CD4-positive, alpha-beta memory T cell (primary cell): ENCODE measurements at places on chromosomes 12 and 14. TPM values are rescaled to one million over a fixed set of nuclear protein-coding genes. Genes with fewer than 3 reads are reported as not detected.

GRCh38 chr12:29176941-29177340 lies 27.9 kb downstream of the FAR2 start:
- no peak overlapping the region for H3K27ac ChIP-seq
- no peaks in the 10 kb centered on the region for H3K27me3 ChIP-seq
- H3K36me3 ChIP-seq = no peaks in the 10 kb centered on the region
- no peaks in the 10 kb centered on the region for H3K4me1 ChIP-seq
- H3K4me3 ChIP-seq = no peak overlapping the region

DNA sequence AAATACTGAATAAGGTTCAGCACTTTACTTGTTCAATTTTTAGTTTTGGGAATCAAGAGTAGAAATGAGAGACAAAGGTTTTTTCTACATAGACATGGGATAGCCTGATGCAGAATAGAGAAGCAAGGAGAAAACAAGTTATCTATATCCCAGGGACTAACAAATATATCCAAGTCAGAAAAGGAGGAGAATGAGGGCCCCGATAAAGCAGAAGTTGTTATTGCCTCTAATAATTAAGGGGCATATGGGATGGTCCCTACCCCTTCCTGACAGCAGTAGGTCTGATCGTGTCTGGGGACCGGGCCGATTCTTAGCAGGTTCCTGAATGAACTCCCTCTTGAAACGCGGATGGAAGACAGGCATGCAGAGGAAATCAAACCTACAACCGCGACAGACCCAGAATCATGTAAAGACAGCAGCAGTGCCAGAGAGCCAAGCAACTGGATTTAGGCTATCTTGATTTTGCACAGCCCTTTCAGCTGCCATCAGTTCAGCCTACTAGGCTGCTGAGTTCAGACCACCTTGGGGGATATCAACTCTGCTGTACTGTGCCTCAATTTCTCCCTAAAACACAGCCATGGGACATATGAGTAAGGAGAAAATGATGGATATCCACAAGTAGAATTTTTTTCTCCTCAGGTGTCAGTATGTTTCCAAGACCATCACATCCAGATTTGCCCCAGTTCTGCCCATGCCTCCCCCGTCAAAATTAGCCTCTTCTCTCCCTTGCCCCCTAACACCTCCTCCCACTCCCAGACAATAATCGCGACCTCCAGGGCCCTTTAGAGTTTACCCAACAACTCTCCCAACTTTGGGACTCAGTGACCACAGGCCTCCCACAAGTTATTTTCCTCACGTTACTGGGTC lies 706 bp downstream of the PRMT5 start:
- no peak for DNase-seq
- peaks cover 17% of the 10 kb centered on the region for H3K4me1 ChIP-seq
- peak overlapping the region; percentile 99 for H3K4me3 ChIP-seq
- peak overlapping the region; percentile 91 for H3K27ac ChIP-seq

- H3K36me3 ChIP-seq = no peaks in the 10 kb centered on the region
- DNase-seq = no peak
- H3K4me3 ChIP-seq = no peak overlapping the region
- no peak overlapping the region for H3K27ac ChIP-seq
- H3K27me3 ChIP-seq = no peaks in the 10 kb centered on the region
These were observed 924.1 kb upstream of the TMEM132C start for GRCh38 chr12:127342861-127343260.

DNA sequence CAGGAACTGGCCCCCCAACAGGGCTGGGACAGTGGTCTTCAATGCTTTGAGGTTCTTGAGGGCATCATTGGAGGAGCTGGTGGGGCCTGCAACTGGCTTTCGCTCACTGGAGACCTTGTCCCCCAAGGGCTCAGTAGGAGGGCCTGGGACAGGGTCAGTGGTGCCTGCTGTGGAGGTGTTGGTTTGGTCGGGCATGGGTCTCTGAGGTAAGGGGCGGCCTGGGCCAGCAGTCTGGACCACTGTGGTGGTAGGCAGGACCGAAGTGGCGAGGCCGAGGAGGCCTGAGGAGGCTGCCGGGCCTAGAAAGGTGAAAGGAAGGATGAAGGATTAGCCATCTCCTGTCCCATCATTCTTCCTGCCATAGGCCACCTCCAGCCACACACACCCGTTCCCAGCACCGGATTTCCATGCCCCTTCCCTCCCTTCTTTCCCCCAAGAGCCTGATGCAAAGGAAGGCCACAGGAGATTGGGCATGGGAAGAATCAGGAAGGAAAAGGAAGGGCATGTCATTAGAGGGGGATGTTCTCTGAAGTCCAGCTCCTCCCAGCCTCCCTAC lies 28.8 kb downstream of the ZFHX2 start:
- H3K4me1 ChIP-seq = no peaks in the 10 kb centered on the region
- H3K36me3 ChIP-seq = no peaks in the 10 kb centered on the region
- H3K27me3 ChIP-seq = no peaks in the 10 kb centered on the region
- no peak overlapping the region for H3K4me3 ChIP-seq
- no peak overlapping the region for H3K27ac ChIP-seq

DNA sequence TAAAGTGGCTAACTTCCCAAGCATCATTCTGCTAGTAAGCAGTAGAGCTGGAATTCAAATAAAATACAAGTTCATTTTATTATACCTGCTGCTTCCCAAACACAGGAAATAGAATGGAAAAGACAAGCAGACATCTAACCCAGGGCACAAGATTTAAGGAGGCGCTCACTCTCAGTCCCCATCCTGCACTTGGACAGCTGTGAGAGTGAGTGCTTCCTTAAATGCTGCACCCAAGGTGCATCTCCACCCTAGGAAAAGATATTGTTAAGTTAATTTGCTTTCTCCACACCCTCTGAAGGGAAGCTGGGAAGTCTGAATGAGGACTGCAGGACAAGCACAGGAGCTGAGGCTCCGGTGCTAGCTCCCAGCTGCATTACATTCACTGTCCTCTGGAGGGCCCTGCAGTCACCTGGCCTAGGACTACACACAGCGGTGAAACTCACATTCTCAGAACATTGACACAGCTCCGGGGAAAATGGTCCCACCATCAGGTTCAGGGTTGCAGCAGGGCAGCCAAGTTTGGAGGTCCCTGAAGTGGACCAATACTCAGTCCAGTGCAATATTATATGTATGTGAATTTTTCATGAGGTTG lies 14.2 kb downstream of the HEBP1 start:
- H3K27me3 ChIP-seq = no peaks in the 10 kb centered on the region
- H3K36me3 ChIP-seq = peaks cover 5% of the 10 kb centered on the region
- H3K4me1 ChIP-seq = no peaks in the 10 kb centered on the region
- H3K27ac ChIP-seq = no peak overlapping the region
- no peak for DNase-seq

DNA sequence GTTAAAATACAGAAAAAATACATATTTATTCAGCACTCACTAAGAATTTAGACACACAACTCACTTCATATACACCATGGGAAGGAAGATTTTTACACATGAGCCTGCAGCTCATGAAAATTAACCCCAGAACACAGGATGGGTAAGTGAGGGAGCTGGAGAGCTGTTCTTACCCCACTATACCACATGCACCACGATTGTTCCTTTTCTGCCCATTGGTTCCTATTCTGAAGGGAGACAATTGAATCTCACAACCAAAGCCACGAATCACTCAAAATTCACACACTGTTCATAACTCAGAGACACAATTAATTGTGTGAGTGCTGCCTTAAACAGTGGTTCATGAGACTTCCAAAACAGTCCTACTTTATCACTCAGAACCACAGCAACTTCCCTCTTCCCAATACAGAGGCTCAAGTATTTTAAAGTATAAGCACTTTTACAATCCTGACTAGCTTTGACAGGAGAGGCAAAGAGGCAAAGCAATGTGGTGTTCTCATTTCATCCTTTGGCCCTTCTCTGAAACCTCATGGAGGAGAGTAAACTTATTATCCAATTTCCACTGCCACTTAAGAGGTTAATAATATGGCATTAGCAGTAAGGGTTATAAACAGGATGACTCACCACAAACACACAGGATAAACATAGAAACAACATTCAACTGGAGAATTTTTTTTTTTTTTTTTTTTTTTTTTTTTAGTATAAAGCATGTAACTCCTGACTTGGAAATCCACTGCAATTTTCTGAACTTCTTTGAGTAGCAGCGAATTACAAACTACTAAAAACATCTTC lies 59.5 kb downstream of the ITPR2 start:
- H3K27ac ChIP-seq = no peak overlapping the region
- H3K4me3 ChIP-seq = no peak overlapping the region
- no peaks in the 10 kb centered on the region for H3K4me1 ChIP-seq
- H3K36me3 ChIP-seq = no peaks in the 10 kb centered on the region

DNA sequence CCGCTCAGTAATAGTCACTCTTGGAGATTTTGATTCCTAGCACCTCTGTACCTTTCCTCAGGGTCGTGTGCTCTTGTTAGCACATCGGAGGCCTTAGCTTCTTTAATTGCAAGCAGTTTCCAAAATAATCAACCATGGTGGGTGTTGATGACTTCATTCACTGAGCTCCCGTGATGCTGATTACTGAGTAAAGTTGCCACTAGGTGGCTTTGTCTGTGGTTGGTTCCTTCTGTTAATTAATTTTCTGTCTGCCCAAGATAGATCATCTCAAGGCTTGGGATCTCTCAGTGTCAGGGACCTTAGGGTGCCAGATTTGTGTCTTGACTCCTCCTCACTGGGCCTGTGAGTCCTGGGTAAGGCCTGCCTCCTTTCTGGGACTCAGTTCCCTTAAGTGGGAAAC lies 54.3 kb downstream of the PTPN11 start:
- no peak overlapping the region for H3K27ac ChIP-seq
- no peak for DNase-seq
- H3K27me3 ChIP-seq = no peaks in the 10 kb centered on the region
- no peak overlapping the region for H3K4me3 ChIP-seq
- peaks cover 42% of the 10 kb centered on the region for H3K36me3 ChIP-seq

DNA sequence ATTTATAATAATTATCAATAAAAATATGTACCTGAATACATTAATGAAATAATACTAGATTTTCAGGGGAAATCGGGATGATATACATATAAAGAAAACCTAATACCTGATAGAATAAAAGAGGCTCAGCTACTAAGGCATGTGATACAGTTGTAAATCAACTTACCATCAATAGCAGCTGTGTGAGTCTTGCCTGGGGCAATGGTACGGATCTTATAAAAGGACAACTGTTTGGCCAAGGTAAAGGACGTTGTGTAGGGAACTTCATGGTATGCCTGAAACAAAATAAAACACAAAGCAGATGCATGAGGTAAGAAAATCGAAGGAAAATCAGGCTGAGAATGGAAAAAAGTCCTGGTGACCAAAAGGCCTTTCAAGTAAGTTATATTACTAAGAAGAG lies 25.4 kb downstream of the NEK9 start:
- DNase-seq = no peak
- peaks cover 56% of the 10 kb centered on the region for H3K36me3 ChIP-seq
- no peaks in the 10 kb centered on the region for H3K27me3 ChIP-seq
- no peak overlapping the region for H3K4me3 ChIP-seq
- H3K4me1 ChIP-seq = no peaks in the 10 kb centered on the region

DNA sequence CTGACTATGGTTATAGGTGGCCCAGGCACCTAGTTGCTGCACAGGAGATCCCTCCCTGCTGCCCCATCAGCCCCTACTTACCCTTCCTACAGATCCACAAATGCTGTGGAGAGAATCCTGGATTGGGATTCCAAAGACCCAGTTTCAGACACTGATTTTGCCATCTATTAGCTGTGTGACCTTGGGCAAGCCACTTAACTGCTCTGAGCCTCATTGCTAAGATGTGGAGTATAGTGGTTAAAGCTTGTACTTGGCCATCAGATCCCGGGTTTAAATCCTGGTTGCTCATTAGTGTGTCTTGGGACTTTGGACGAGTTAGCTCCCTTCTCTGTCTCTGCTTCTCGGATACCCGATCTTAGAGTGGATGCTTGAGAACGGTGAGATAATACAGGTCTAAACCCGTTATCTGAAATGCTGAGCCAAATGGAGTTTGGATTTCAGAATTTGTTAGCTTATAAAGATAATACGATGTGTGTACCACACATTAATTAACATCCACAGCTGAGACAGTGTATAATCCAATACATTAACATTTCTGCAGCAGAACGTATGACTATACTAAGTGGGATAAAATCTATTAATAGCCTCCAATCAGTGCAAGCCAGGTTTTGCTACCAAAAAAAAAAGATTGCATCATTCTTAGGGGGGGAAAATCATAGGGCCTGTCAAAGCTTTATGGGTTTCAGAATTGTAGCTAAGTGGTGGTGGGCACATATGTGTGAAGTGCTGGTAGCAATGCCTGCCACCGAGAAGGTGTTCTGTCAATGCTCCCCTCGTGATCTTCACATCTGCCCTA lies 16.0 kb downstream of the PROX2 start:
- DNase-seq = no peak
- H3K36me3 ChIP-seq = no peaks in the 10 kb centered on the region
- no peaks in the 10 kb centered on the region for H3K27me3 ChIP-seq
- H3K27ac ChIP-seq = no peak overlapping the region

- H3K36me3 ChIP-seq = peaks cover 9% of the 10 kb centered on the region
- H3K4me3 ChIP-seq = no peak overlapping the region
- no peak overlapping the region for H3K27ac ChIP-seq
- no peak for DNase-seq
- H3K4me1 ChIP-seq = no peaks in the 10 kb centered on the region
These were observed 25.9 kb downstream of the PSEN1 start for GRCh38 chr14:73162251-73162650.

GRCh38 chr12:80716696-80717469 lies at the start of gene MYF5:
Gene MYF5 (plus strand): TSS chr12:80716912. CDS start chr12:80717064, 152 bp downstream.
- no peak within 1 kb of the TSS for H3K27ac ChIP-seq
- H3K4me3 ChIP-seq = no peak within 1 kb of the TSS
- H3K27me3 ChIP-seq = no peaks in the 10 kb centered on the region

- H3K4me1 ChIP-seq = no peaks in the 10 kb centered on the region
- no peak overlapping the region for H3K4me3 ChIP-seq
- no peaks in the 10 kb centered on the region for H3K36me3 ChIP-seq
- H3K27me3 ChIP-seq = no peaks in the 10 kb centered on the region
- no peak for DNase-seq
These were observed 7.5 kb downstream of the PRICKLE1 start for GRCh38 chr12:42582050-42582449.

SMCO2 gene
- not detected for total RNA-seq

RFX4 gene
- not detected for total RNA-seq

LAG3 gene
- 2.4 TPM for total RNA-seq

GRCh38 chr12:1592444-1593173 lies 1.8 kb downstream of the FBXL14 start:
- H3K27me3 ChIP-seq = no peaks in the 10 kb centered on the region
- no peaks in the 10 kb centered on the region for H3K36me3 ChIP-seq
- DNase-seq = peak; percentile 69
- H3K4me3 ChIP-seq = peak overlapping the region; percentile 95

SLC6A12 gene
- 0.33 TPM for total RNA-seq

RIN3 gene
- 74.9 TPM for total RNA-seq

GRCh38 chr12:44655846-44656245 lies 220.3 kb downstream of the NELL2 start:
- no peaks in the 10 kb centered on the region for H3K27me3 ChIP-seq
- H3K36me3 ChIP-seq = no peaks in the 10 kb centered on the region
- no peak overlapping the region for H3K4me3 ChIP-seq
- H3K27ac ChIP-seq = no peak overlapping the region

GRCh38 chr12:117282490-117282889 lies 78.9 kb downstream of the NOS1 start:
- no peaks in the 10 kb centered on the region for H3K36me3 ChIP-seq
- no peak overlapping the region for H3K27ac ChIP-seq
- no peaks in the 10 kb centered on the region for H3K4me1 ChIP-seq
- no peak overlapping the region for H3K4me3 ChIP-seq
- no peak for DNase-seq

GRCh38 chr14:58832095-58832521 lies 194.3 kb downstream of the DACT1 start:
- H3K27me3 ChIP-seq = no peaks in the 10 kb centered on the region
- no peak overlapping the region for H3K4me3 ChIP-seq
- H3K36me3 ChIP-seq = no peaks in the 10 kb centered on the region
- no peak for DNase-seq
- H3K27ac ChIP-seq = no peak overlapping the region
- no peaks in the 10 kb centered on the region for H3K4me1 ChIP-seq

- H3K4me3 ChIP-seq = no peak overlapping the region
- H3K4me1 ChIP-seq = no peaks in the 10 kb centered on the region
- no peaks in the 10 kb centered on the region for H3K27me3 ChIP-seq
- H3K36me3 ChIP-seq = no peaks in the 10 kb centered on the region
These were observed 9.0 kb downstream of the SCARB1 start for GRCh38 chr12:124854637-124855184.
